T-helper 1 cell (primary cell): ENCODE measurements at places on chromosomes 7 and 10.

DNA sequence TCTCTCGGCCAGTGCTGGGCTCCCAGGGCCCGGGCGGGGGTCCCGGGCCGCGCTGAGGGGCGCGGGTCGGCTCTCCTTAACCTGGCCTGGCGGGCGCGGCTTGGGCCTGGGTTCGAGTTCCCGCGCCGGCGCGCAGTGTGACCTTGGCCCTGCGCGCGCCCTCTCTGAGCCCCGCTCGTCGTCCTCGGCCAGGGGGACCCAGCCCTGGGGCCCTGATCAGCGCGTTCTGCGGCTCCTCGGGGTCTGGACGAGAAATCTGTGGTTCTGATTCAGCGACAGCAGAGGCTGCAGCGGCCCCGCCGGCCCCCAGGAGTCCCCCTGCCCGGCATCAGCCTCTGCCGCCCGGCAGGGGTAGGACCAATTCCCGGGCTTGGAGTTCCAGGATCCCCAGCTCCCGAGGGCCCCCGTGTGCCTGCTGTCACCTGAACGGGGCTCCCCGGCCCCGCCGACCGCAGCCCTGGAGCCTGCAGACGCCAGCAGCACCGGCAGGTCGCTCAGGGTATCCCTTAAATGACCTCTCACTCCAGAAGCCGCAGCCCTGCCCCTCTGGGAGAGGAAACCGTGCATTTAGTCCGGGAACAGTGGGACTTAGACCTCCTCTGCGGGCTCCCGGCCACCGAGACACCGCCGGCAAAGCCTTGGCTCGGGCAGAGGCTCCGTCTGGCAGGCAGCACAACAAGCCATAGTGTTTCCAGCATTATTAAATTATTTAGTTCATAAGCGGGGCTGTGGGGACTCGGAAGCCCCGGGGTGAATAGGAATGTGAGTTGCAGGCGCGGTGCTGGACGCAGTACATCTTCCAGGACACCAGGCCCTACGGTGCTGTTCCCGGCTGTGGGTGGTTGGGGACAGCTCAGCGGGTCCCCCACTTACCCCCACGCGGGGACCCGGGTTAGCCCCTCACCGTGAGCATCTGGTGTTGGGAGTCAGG is 572 bp downstream of the CHST12 start:
- DNase-seq, result no peak

GRCh38 chr7:20153999-20154398 is 63.2 kb downstream of the MACC1 start:
- DNase-seq, result no peak

DNA sequence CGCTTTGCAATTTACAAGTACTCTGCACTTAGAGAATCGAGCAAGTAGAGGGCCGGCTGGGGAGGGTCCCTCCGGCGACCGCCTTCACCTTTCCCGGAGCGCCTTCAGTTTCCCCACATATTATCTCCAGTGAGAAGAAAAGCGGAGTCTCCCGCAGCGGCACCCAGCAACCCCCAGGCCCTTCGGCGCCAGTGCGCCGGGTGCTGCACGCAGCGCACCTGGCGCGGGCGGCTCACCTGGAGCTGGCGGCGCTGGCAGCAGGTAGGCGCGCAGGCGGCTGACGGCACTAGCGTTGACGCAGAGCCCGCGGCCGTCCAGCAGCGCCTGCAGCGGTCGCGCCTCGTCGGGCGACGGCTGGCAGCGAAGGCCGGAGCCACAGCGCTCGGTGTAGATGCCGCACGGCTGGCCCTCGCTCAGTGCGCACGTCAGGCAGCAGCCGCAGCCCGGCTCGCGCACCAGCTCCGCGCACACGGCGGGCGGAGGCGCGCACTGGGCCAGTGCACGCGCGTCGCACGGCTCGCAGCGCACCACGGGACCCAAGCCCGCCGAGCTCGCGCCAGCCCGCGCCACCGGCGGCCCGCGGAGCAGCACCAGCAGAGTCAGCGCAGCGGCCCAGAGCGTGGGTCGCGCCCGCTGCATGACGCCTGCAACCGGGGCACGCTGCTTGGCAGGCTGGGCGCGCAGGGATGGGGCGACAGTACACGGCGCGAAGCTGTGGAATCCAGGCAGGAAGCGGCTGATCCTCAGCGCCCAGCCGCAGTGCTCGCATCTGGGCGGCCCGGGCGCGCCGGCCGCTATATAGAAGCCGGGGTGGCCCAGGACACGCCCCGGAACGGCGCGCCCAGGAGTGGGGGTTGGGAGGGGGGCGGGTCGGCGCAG is at the start of gene IGFBP3:
Gene IGFBP3 (minus strand): TSS at position 771 of the 879 bp plus-strand sequence. CDS start 132 bp downstream, at position 639.
- no peak for DNase-seq

GRCh38 chr10:6018422-6018821 is 41.1 kb upstream of the IL15RA start:
- no peak for DNase-seq

- no peak for DNase-seq
Observed at GRCh38 chr7:139682136-139683013, 95.4 kb downstream of the HIPK2 start.

GRCh38 chr7:55314967-55315366 is 50.2 kb upstream of the LANCL2 start:
- no peak for DNase-seq

GRCh38 chr7:25854608-25855497 is 297.1 kb upstream of the NFE2L3 start:
- no peak for DNase-seq

DNA sequence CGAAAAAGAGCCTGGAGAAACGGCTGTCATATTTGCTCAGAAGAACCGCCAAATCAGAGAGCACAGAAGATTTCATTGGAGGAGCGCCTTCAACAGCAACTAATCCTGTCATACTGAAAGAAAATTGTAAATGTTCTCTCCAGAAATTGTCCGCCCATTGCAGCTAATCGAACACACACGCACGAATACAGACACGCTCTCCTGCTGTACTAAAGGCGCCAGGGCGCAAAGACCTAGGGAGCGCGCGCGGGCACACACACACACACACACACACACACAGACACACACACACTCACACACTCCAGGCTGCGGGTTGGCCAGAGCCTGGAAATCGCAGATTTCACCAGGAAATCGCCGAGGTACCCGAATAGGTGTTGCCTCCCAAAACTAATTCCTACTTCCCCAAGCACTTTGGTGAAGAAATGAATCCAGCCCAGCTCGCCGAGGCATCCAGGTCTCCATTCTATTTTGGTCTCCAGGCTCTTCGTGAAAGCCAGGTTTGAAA is at the start of gene CHRM2:
Gene CHRM2 (plus strand): TSS at position 157 of the 505 bp plus-strand sequence. CDS start 146,214 bp downstream, outside the sequence.
- no peak for DNase-seq

GRCh38 chr10:52779541-52780390 is 7.2 kb upstream of the MBL2 start:
- DNase-seq, result no peak

GRCh38 chr10:69697006-69697405 is 67.0 kb downstream of the FAM241B start:
- DNase-seq, result no peak

GRCh38 chr7:148809856-148810255 is 74.2 kb downstream of the EZH2 start:
- DNase-seq, result no peak

DNA sequence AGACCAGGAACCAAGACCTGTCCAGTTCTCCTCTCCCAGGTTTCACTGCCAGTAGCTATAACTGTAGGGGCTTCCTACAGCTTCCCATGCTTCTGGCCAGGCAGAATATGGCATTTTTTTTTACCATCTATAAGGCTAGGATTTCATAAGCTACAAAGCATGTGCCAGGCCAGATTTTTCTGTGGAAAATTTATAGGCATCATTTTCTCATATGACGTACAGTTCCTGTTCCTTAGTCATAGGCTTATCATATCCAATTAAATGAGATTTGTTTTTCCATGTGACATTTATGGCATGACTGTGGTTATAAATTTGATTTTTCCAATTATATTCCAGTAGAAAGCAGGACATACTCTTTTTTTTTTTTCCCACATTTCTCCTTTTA is 208.6 kb upstream of the NPY start:
- no peak for DNase-seq

DNA sequence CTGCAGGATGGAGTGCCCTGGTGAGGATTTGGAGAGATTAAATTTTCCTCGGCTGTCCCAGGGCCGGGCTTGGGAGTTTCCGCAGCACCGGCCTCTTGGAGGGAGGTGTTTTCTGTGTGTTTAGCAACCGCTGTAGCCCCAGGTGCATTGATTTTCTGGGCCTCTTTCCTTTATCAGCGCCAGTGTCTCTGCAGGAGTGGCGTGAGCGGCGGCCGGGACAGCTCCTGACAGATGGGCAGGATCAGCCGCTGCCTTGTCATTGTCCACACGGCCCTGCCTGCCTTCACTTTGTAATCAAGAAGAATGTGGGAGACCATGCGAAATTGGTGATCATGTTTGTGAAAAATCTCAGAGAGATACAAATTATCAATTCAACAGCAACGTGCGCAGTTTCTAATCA is 32.4 kb downstream of the NKX6-2 start:
- DNase-seq, result no peak

DNA sequence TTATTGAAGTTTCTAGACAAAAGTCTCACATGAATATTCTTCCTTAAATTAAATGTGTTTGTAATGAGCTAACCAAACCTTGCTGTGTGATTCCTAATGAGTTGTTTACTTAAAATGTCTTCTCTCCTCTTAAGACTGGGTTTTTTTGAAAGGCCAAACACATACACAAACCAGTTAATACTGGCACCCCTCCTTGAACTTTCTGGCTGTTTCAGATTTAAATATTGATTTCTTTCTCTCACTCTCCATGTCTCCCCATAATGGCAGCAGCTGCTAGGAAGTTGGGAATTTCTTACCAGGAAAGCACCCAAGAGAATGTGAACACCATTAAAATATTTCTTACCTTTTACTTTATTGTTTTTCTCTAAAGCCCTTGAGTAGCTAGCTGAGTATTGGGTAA is 11.4 kb upstream of the PTN start:
- DNase-seq, result no peak

GRCh38 chr7:112882511-112882910 is 92.3 kb upstream of the TMEM168 start:
- no peak for DNase-seq

GRCh38 chr7:120867932-120868331 is 10.0 kb upstream of the TSPAN12 start:
- DNase-seq, result no peak

- no peak for DNase-seq
Observed at GRCh38 chr10:3350205-3350604, 177.6 kb upstream of the PITRM1 start.

GRCh38 chr10:119502618-119503155 is 39.8 kb downstream of the RGS10 start:
- no peak for DNase-seq

GRCh38 chr10:114393482-114393881 is 10.8 kb downstream of the AFAP1L2 start:
- no peak for DNase-seq

DNA sequence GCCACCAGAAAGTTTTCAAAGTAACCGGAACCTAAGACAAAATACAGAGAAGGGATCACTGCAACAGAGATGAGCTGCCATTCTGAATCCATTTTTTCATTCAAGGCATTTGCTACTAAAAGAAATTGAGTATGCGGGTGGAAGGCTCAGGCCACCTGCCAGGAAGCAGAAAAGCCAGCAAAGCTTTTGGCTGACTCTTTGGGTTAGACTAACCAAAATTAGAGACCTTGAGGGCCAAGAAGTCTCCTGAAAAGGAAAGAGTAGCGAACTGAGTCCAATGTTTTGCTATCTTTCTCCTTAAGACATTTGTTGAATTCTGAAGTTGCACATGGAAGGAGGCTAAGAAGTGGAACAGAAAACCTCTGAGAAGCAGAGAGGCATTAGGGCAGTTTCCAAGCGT is 79.0 kb downstream of the FAS start:
- DNase-seq, result no peak

DNA sequence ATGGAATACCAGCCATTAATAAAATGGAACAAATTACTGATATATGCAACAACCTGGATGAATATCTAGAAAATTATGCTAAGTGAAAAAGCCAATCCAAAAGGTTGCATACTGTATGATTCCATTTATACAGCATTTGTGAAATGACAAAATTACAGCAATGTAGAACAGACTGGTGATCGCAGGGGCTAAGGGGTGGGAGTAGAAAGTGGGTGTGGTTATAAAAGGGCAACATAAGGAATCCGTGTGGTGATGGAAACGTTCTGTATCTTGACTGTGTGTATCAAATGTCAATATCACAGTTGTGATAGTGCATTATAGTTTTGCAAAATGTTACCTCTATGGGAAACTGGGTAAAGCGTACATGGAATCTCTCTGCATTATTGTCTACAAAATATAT is 15.0 kb downstream of the CEP41 start:
- DNase-seq, result no peak

GRCh38 chr10:98186681-98187080 is 52.2 kb downstream of the R3HCC1L start:
- no peak for DNase-seq

GRCh38 chr10:116589926-116590325 is 833 bp upstream of the PNLIPRP1 start:
- no peak for DNase-seq

DNA sequence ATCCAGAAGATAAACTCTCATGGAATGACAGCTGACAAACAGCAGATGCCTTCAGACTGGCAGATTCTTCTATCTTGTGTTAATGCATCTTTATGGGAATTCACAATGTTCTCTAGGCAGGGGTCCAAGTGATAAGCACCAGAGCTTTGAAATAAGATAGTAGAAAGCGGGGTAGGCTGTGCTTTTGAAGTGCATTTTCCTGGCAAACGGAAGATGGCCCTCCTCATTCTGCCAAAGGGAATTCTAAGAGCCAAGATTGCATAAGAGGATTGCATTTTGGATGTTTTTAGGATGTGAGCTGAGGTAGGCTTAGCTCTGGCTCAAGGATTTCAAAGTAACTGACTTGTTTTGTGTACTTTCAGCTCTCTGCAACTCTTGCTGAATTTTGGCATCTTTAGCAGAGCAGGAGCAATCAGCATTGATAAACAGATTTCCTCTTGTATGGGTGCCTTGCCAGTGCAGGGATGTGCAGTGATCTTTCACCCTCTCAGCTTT is 298.5 kb upstream of the KLF6 start:
- no peak for DNase-seq

DNA sequence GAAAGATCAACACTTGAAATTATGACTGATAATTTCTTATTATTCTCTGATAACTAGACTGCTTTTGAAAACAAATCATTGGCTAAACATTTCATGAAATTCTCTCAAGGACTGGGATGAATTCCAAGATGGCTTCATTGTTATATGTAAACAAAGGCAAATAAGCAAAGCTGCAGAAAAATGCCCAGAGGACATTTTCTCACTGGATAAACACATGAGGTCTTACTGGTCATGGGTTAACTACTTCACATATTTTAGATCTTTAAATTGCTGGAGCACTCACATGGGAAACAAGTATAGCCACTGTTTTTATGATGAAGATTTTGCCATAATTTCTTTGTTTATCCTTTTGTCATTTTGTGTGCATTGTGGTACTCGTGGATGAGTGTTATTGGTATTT is 239.1 kb downstream of the PHF14 start:
- no peak for DNase-seq
